Suppressor macrophage (primary cell): ENCODE measurements at places on chromosomes 7 and 10.

DNA sequence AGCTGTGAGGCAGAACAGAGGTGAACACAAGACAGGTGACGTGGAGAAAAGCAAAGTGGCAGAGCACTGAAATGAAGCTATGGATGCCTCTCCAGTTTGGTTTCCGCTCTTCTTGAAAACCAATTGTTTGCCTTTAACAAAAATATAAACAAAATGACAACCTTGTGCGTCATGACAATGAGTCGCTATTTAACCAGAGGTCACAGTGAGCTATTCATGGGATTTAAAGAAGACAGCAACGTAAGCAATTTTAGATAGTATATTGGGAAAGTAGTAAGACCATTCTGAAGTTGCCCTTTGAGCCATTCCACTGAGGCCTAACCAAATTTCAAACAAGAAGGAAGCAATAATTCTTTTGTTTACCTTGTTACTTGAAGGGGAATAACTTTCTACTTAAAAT is 15.2 kb upstream of the LRRTM3 start:
- no peak for DNase-seq

DNA sequence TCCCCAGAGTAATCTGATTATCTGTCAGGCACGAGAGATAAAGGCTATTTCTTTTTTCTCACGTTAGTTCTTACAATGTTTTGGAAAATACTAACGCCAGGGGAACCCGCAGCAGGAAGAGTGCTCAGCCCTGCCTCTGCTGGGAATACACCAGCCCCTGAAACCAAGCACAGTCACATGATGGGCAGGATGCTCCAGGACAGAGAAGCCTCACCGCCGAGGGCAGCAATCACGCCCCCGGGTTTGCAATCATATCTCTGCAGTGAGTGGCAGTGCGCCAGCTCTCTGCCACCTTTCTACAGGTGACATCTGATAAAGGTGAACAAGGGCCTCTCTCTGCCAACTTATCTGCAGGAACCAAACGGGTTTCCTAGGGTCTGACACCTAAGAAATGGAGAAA is 39.8 kb downstream of the BRI3 start:
- no peak for DNase-seq

DNA sequence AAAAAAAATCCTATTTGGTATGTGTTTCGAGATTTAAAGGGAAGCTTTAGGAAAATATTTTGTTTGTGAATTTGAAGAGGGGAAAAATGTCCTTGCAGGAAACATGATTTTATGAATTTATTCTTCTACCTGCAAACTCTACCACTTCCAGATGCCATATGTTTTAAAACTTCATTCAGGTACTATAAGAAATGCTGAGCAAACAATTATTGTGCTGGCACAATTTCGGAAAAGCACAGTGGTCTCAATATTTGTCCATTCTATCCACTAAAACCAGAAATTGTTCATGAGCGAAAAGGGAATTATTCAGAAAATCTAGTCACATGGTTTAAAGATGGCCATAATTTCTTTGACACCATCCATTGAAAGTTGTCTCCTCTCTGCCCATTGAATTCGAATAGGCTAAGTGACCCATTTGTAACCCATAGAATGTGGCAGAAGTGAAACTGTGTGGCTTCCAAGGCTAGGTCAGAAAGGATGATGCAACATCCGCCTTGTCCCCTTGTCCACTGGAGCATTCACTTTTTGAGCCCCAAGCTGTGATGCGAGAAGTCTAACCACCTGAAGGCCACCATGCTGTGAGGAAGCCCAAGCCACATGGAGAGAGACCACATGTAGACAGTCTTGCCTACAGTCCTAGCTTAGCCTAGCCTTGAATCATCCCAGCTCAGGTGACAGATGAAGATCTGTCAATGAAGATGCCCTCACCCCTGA is 189.8 kb upstream of the PRKCQ start:
- peak; percentile 39 for DNase-seq

DNA sequence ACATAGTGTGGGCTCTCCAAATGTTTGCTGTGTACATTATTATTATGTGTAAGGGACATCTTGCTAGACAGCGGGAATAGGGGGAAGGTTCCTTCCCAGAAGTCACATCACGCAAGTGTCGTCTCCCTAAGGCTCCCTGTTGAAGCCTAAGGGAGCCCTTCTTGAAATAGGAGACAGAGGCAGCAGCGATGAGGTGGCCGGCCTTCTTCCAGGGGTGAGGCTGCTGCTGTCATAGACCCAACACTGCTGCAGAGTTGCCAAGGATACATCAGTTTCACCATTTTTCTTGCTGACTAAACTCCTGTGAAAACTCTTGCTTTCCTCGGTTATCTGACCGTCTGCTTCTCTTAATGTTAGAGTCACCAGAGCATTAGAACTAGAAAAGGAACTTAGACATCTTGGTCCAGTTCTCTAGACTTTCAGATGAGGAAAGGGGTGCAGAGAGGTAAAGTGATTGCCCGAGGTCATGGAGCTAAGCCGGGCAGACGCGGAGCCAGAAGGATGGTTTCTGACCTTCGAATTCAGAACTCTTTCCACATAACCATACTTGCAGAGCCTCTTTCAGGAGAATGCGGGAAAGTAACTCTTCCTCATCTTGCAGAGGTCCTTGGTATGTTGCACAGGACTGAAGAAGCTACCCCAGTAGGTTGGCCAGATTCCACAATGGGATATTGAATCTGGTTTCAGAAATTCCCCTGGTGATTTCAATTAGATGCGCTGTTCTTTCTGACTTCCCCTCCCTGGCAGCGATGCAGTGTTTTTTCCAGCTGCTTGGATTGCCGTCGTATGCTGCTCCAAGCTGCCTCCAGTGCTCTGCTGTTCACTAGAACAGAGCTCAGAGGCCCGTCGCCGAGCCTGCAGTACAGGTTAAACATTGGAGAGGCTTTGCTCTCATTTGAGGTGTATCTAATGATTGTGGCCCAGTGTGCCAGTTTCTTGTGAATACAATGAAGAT is 217.1 kb downstream of the CAMK1D start:
- no peak for DNase-seq

DNA sequence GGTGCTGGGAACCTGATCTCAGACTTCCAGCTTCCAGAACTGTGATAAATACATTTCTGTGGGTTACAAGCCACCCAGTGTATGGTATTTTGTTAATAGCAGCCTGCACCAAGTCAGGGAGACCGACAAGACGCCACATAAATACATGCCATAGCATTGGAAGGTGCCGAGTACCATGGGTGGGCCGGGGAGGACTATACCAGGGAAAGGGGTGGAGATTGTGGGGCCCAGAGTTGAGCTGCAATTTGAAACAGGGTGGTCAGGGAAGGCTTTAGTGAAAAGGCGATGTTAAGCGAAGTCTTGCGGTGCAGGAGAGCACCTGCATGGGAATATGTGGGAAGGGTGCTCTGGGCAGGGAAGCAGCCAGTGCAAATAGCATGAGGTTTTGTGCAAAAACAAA is 88.9 kb upstream of the LRRC4 start:
- no peak for DNase-seq
